ENCODE measurements at places on chromosomes 16 and 17.
A peak's percentile ranks its signal among the peaks of the same experiment; 100 is the strongest.

DNA sequence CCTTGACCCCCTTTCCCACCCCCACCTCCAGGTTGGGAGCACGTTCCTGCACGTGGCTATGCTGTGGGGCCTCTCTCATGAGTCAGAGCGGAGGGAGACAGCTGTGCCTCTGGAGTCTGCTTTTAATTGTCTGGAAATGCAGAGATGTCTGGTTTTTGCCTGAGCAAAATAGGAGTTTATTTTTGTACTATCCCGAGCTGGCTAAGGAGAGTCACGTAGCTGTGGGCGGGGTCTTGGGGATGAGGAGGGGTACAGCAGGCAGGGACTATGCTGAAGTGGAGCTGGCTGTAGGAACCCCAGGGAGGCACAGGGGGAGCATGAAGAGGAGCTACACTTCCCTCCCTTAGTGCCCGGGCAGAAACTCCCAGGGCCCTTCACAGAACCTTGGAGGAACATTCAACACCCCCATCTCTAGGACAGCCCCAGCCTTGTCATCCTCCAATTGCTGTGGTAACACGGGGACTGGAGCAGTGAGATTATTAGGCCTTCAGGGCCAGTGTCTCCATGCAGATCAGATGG is 44.7 kb upstream of the LGALS9 start:
- DNase-seq, result no peak

GRCh38 chr16:28543072-28543471 is 4.3 kb upstream of the NUPR1 start:
- DNase-seq, result no peak

DNA sequence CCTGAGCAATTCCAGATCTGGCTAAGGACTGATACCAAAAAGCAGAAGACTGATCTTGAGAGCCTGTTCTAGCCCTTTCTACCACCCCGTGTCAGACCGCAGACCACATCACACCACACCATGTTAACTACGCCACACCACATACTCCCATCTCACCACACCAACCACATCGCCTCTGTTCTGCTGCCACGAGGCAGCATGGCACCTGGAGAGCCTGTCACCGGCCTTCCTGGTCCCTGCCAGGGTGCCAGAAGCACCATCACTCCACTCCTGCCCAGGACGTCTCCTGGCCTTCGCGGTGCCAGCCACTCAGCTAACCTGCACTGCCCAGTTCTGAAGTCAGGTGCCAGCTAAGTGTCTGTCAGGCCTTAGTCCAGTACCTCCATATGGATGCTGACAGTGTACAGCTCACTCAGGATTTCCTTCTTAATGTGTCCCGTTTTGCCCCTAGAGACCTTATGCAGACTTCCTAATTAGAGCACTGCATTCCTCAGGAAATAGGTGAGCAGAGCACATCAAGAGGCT is 37.2 kb upstream of the BCAR1 start:
- DNase-seq, result peak; percentile 63

DNA sequence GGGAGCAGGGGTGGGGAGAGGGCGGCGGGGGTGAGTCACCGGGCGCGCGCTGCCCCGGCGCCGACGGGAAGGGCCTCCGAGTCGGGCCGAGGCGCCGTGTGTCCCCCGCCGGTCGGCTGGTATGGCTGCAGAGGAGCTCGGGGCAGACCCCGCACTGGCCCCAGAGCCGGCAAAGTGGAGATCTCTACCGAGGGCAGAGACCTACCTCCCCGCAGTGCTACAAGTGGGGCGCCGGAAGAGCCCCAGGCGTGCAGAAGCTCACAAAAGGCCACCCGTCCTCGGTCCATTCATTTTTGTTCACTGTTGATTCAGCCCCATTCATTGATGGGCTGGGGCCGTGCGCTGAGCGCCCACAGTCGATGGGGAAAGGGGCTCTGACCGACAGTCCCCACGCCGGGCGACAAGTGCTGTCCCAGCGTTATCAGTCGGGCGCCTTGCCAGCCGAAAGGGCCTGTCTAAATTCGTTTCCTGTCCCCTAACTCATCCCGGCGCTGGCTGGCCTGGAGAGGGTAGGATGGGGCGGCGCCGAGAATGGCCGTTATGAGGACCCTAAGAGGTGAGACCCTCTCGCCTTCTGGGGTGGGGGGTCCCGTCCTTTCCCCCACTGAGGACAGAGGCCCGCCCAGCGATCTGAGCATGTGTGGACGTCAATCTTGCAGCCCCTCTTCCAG is 709 bp upstream of the ENO3 start:
- peak; percentile 29 for DNase-seq

GRCh38 chr16:89153848-89154271 is 17.7 kb upstream of the CDH15 start:
- no peak for DNase-seq

GRCh38 chr17:17971431-17972125 is 622 bp downstream of the TOM1L2 start:
- DNase-seq, result no peak

- no peak for DNase-seq
These were observed 20.1 kb upstream of the C16orf95 start for GRCh38 chr16:87337262-87337771.

GRCh38 chr17:80834893-80835275 is 156.8 kb upstream of the CHMP6 start:
- DNase-seq, result no peak

DNA sequence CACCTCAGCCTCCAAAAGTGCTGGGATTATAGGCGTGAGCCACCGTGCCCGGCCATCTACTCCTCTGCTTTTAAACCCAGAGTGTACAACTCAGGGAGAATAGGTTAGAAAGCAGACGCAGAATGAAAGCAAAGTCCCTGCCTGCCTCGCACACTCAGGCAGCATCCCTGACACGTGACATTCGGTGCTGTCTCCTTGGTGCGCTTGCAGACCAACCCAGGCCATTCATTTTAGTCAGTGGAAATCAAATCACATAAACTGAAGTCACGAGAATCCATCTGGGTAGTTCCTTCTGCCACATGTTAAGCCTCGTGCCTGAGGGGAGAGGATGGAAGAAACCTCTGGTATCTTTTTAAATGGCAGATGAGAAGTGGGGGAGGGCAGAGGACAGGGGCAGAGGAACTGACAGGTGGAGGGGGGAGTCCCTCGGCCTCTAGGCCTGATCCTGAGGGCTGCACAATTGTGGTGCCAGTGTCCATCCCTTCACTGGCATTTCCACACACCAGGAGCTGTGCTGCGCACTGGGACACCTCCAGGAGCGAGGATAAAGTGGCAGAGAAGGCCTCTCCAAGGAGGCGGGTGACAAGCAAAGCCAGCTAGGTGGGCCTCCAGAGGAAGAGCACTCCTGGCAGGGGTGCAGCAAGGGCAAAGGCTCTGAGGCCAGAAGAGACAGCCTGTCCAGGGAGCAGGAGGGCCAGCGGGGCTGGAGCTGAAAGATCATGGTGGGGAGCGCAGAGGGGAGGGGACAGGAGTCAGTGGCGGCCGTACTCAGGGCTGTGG is 196.3 kb downstream of the KATNIP start:
- no peak for DNase-seq

DNA sequence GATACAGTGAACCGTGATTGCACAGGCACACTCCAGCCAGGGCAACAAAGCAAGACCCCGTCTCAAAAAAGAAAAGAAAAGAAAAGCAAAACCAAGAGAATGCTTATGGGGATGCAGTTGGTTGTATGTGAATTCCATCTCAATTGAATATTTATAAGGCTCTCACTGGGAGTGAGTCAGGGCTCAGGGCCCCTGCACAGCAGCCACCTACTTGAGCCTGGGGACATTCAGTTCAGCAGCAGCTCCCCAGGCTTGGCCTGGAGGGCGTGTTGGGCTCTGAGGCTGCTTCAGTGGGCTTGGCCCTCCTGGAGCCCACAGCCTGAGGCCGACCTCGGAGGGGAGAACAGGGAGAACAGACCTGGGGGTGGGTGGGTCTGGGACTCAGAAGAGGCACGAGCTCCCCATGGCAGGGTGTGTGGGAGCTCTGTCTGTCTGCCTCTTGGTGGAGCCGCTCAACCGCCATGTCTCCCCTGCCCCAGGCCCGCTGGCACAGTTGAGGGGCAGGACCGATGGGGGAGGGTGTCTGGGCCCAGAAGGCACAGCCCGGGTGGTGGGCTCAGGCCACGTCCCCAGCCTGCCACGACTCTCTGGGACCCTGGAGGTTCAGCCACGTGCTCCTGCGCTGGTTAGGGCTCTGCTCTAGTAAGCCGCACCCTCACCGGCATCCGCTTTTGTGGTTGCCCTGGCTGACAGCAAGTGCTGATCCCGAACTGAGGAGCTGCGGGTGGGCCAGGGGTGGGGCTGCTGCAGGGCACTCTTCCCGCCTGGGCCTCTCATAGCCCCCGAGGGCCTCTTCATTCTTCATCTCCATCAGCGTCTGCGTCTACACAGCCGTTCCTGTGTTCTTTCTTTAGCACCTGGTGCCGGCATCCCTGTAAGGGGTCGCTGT is 24.8 kb downstream of the ZFPM1 start:
- peak; percentile 24 for DNase-seq

All from activated CD4-positive, alpha-beta T cell treated with anti-CD3 and anti-CD28 coated beads, Interleukin-2, Interleukin-4, amounts not matched to agents 100 ng/mL and 50 ng/mL, durations not matched to agents 16 hours and 8 hours (primary cell).